SIG-M5 (cell line): ENCODE measurements at places on chromosomes 2 and 18.

DNA sequence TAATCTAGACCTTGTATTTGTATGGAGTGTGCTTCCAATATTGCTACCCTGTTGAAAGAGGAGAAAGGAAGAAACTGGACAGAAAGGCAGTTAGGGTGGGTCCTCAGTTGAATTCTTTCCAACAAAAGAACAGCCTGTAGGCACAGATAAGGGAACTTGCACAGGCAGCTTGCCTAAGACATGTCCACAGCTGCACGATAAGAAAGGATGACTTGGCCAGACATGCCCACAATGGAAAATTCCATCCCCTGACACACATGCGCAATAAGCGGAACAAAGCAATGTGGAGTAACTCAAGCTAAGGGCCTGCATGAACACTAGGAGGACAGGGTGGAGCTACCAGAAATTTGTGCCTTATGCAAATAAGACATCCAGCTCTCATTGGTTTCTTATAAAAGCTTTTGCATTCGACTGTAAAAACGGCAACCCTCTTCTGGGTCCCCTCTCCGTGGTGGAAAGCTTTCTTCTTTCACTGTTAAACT lies 1084.7 kb upstream of the NXPH2 start:
- no peak for DNase-seq

- DNase-seq: no peak
Observed at GRCh38 chr2:72142570-72143440, 4.9 kb downstream of the CYP26B1 start.

- no peak for DNase-seq
Observed at GRCh38 chr18:75127143-75128021, 81.6 kb downstream of the PTGR3 start.

DNA sequence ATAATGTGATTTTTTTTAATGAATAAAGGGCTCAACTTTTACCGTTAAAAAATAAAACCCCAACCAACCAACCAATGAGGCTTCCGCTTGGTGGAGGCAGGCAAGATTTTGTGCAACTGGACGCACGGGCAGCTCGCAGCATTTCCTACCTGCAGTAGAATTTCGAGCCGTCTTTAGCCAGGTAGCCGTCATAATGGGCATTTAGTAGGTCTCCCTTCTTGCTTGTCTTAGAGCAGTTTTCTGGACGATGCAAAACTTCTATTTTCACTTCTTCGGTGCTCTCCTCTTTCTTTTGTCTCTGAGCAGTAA lies 316 bp downstream of the FKBP7 start:
- DNase-seq: no peak

DNA sequence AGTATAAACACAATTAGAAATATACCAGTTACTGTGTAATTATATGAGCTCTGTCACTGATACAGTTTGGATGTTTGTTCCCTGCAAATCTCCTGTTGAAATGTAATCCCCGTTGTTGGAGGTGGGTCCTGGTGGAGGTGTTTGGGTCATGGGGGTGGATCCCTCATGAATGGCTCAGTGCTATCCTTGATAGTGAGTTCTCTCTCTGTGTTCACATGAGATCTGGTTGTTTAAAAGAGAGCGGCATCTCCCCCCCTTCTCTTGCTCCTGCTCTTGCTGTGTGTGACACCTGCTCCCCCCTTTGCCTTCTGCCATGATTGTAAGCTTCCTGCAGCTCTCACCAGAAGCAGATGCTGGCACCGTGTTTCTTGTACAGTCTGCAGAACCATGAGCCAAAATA lies 24.1 kb downstream of the MTX2 start:
- no peak for DNase-seq

- DNase-seq: no peak
Observed at GRCh38 chr2:181876614-181877063, 14.9 kb upstream of the ITPRID2 start.

- no peak for DNase-seq
Observed at GRCh38 chr2:207328944-207329386, 163.2 kb upstream of the KLF7 start.

DNA sequence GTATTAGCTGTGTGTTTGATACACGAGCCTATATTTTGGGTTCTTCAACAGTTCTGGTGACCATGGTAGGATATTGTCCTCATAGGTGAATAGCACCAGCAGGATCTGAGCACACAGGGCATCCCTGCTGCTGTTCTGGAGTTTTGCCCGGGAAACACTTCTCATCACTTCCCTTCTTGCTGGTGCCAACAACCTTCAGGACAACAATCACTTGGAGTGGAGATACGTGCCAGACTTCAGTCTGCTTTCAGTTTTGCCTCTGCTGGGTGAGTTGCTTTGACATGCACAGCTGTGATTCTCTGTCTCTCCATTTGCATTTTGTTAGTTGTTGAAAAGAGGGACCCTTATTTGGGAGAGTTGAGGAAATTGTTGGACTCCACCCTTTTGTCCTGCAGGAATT lies 1347.2 kb upstream of the DDX18 start:
- DNase-seq: no peak

DNA sequence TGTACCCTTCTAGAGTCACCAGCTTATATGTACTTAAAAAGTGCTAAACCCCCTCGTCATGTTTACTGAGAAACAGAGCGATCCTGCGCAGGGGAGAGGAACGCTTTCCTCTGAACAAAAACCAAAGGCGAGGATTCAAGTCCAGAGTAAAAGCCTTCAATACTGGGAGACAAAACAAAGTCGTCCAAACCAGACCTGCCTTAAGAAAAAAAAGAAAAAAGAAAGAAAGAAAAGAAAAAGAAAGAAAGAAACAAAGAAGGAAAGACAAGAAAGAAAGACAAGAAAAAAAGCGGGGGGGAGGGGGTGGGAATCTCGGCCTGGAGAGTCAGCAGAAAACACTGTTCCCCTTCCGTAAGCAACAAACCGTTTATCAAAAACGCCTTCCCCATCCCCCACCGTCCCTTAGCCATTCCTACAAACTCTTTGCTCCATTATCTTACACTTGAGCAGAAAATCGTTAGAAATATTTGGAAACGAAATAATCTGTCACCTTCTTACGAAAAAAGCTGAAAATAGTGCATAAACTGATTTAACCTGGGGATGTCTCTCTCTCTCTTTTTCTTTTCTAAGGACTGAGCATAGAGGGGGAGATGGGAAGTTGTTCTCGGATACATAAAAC lies 3.3 kb downstream of the PTGR3 start:
- DNase-seq: no peak

- DNase-seq: no peak
Observed at GRCh38 chr2:23603581-23603980, 218.6 kb downstream of the KLHL29 start.

DNA sequence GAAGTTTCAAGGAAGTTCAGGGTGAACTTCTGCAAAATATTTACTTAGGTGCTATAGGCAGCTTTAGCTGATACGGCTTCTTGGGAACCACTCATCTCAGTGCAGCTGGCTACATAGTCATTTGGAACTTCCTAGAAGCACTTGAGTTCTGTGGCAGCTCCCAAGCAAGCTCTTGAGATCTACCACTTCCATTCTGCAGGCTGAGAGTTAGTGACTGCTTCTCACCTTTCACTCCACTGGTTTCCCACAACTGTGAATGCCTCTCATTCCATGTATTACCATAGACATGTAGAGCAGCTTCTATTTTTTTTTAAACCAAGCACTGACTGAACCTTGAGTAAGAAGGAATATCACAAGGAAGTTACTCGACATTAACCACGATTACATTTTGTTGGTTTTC lies 994.1 kb upstream of the ACVR2A start:
- DNase-seq: no peak
